ENCODE measurements at places on chromosomes 1 and 21.

DNA sequence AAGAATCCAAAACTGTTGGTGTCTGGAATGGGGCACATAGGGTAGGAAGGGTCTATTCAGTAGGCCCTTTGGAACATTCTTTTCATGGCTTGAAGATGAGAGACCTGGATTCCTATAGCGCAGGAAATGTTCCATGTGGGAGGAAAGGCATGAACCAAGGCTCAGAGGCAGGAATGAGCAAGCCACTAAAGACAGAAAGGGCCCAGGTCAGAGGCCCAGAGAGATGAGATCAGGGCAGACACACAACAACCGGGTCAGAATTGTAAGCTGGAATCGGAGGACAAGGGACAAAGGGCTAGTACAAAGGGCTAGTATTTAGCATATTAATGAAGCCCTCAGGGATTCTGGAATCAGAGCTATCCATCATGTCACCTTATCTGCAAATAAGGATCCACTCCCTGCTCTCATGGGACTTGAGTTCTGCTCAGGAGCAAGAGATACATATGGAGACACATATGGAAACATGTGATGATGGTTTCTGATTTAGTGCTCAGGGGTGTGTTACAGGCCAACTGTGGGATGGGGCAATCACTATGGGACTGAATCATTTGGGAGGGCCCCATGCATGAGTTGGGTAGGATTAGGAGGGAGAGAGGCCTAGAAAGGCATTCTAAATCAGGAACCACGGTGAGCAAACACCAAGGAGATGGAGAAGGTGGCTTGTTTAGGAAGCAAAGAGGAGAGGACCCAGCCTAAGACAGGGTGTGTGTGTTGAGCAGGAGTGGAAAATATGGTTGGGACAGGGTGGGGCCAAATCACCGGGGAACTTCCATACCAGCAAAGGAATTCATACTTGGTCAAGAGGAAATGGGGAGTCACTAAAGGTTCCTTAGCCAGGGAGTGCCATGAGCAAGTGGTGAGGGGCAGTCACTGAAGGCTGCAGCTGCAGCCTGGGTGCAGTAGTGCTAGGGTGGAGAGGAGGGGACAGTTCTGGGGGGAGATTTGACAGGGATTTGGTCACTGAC lies 8.6 kb downstream of the NECTIN4 start:
- no peak for DNase-seq

GRCh38 chr1:231215681-231216385 lies 25.2 kb upstream of the GNPAT start:
- no peak for DNase-seq

DNA sequence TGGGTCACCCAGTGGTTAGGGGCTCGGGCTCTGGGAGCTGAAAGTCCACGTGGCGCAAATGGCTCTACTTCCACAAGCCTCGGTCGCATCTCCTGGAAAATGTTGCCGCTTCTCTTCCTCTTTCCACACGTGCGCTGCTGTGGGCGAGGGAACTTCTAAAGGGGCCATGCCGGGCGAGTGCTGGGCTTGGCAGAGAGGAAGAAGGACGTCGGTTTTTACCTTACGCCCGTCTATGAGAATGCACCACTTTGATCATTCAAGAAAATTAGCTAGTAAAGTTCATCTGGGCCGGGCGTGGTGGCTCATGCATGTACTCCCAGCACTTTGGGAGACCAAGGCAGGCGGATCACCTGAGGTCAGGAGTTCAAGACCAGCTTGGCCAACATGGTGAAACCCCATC lies 10.4 kb downstream of the SLC45A1 start:
- DNase-seq: no peak

- no peak for DNase-seq
Observed at GRCh38 chr1:228802386-228803220, 67.3 kb downstream of the RHOU start.

DNA sequence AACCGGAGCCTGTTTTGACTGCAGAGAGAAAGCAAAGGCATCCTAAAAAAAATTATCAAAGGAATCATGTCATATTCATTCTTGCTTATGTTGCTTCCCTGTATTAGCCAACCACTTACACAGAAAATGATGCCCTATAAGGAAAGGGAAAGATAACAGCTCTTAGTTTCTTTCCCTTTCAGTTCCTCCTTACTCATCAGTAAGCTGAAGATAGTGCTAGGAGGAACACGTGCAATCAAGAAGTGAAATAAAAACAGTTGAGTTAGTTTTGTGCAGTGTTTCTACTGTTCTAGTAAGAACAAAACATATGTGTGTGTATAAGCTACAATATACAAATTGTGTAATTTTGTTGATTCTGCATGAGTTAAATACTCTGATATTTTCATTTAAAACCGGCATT lies 45.3 kb upstream of the MTF2 start:
- DNase-seq: peak; percentile 30

- no peak for DNase-seq
Observed at GRCh38 chr1:7117399-7118281, 332.4 kb downstream of the CAMTA1 start.

GRCh38 chr1:220084460-220084859 lies 5.1 kb downstream of the BPNT1 start:
- no peak for DNase-seq

DNA sequence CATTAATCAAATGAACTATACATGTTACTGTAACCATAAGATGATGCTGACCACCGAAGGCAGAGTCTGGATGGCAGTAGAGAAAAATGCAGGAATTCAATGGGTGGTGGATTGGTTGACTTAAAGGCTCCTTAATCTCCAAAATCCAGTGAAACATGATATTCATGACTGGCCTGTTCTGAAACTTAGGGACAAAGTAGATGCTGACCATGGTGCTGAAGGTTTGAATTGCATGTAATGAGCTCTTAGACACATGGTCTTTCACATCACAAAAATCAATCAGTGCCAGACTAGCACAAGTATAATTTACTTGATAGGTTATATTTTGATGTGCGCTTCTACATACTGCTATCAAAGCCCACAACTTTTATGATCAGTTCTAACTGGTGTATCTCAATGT lies 30.9 kb upstream of the NTMT2 start:
- DNase-seq: no peak

Measured in GM12891 (cell line).